ENCODE measurements at places on chromosomes 3 and 15. TPM values are rescaled to one million over a fixed set of nuclear protein-coding genes. Genes with fewer than 3 reads are reported as not detected.

The ANKRD63 gene
- total RNA-seq, result not detected

The DNAH12 gene
- total RNA-seq, result 0.08 TPM

The RETNLB gene
- not detected for total RNA-seq

The SAMD7 gene
- not detected for total RNA-seq

The IMPG2 gene
- 0.14 TPM for total RNA-seq

The FBXO40 gene
- total RNA-seq, result not detected

The CEMIP gene
- not detected for total RNA-seq

The CCRL2 gene
- 3.1 TPM for total RNA-seq

The SOX14 gene
- total RNA-seq, result not detected

The ATP13A5 gene
- total RNA-seq, result not detected

The KIF15 gene
- total RNA-seq, result 36.7 TPM

The GABRR3 gene
- total RNA-seq, result not detected

The COL8A1 gene
- total RNA-seq, result not detected

The IQGAP1 gene
- 133 TPM for total RNA-seq

The SYNPR gene
- not detected for total RNA-seq
